NCI-H69 (cell line): ENCODE measurements at places on chromosomes 1 and 21.

GRCh38 chr21:42523941-42524340 is 10.3 kb downstream of the SLC37A1 start:
- DNase-seq = peak; percentile 62

DNA sequence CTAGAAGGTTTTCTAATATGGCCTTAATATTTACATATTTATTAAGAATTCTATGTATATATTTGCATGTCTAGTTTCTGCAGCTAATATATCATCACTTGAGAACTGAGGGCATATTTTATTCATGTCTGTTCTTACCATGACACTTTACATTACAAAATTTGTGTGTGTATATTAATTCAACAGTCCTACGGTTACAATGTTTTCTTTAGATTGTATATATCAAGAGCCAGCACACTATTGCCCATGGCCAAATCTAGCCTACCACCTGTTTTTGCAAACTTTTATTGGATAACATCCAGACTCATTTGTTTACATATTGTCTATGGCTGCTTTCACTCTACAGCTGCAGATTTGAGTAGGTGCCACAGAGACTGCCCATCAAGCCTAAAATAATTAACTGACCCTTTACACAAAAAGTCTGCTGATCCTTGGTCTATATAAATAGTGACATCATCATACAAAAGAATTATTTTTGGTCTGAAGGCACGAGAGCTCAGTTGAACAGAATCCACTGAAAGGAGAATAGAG is 577.4 kb upstream of the PBX1 start:
- DNase-seq = peak; percentile 94

- peak; percentile 76 for DNase-seq
Measured at GRCh38 chr1:9473032-9473807, 66.0 kb upstream of the SLC25A33 start.

DNA sequence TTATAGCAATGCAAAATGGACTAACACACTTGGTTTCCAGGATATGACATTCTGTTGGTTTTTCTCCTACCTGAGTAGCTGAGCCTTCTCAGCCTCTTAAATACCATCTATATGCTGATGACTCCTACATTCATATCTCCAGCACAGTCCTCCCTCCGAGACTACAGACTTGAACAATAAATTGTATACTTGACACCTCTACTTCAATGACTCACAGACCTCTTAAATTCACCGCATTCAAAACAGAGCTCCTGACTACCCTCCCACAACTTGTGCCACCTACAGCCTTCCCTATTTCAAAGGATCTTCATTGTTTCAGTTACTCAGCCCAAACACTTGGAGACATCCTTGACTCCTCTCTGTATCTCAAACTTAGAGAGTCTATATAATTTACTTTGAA is 66.8 kb upstream of the ASB17 start:
- no peak for DNase-seq

GRCh38 chr1:203601716-203602309 is 24.8 kb upstream of the ATP2B4 start:
- DNase-seq = no peak
